ENCODE measurements at places on chromosomes 2 and 18.

GRCh38 chr2:127659408-127660290 is 13.7 kb downstream of the GPR17 start:
- no peak for DNase-seq

DNA sequence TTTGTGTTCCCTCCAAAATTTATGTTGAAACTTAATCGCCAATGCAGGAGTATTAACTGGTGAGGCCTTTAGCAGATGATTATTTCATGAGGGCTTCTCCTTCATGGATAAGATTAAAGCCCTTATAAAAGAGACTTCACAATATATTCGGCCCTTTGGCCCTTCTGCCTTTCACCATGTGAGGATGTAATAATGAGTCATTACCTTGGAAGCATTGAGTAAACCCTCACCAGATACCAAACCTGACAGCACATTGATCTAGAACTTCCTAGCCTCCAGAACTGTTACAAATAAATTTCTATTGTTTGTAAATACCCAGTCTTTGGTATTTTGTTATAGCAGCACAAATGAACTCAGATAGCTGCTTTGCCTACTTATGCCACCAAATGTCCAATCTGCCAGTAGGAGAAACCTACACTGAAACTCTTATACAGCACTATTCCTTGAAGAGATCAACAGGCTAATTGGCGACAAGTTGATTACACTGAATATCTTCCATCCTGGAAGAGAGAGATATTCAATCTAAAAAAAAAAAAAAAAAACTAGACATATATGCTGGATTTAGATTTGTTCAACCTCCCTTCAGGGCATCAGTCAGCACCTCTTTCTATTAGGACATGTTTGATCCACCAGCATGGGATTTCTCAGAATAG is 125.9 kb upstream of the COL5A2 start:
- no peak for DNase-seq

GRCh38 chr2:100919316-100919715 is 82.8 kb upstream of the RPL31 start:
- DNase-seq: no peak

GRCh38 chr2:156896294-156896693 is 361.2 kb upstream of the GALNT5 start:
- DNase-seq: no peak

- peak; percentile 67 for DNase-seq
Measured at GRCh38 chr2:159797543-159798375, at the start of gene CD302. Gene CD302 (minus strand): TSS chr2:159798208. CDS start chr2:159798198, 10 bp downstream.

- DNase-seq: peak; percentile 64
Measured at GRCh38 chr2:211390536-211391188, 834.3 kb downstream of the CPS1 start.

DNA sequence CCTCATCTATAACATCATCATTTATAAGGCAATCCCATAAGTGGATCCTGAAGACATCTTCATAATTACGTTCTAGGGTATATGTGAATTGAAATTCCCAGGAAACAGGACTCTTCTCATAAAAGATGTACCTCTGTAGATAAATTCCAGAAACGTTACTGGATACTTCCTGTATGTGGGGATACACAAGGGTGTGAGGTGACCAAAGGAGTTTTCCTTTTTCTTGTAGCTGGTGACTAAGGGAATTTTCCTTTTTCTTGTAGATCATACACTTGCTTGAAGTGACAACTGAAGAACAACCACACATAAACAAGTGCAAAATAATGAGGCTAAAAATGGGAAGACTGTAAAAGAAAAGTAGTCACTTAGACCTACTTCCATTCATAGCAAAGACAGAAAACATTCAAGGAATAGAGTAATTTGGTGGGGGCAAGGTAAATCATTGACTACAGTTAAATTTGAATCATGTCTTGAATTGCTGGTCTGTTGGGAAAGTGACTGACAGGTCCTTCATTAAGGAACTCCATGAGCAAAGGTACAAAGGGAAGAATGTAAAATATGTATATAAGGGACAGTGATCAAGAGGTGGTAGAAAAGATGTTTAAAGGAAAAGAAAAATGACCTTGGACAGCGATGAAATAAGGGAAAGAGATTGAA is 53.2 kb upstream of the UBE2E3 start:
- DNase-seq: no peak

DNA sequence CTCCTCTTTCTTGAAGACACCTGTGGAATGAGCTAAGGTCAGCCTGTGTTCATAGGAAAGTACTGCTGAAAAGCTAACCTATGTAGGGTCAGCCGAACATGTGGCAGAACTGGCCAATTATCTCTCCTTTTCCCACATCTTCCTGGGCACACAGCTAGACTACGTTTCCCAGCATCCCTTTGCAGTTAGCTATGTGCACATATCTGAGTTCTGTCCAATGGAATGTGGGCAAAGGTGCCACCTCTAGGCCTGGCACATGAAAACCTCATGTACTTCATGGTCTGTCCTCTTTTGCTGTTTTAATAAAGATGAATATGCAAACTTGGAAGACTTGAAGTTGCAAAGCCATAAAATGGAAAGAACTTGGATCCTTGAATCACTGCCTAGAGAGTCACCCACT is 352.6 kb downstream of the TNS1 start:
- no peak for DNase-seq

DNA sequence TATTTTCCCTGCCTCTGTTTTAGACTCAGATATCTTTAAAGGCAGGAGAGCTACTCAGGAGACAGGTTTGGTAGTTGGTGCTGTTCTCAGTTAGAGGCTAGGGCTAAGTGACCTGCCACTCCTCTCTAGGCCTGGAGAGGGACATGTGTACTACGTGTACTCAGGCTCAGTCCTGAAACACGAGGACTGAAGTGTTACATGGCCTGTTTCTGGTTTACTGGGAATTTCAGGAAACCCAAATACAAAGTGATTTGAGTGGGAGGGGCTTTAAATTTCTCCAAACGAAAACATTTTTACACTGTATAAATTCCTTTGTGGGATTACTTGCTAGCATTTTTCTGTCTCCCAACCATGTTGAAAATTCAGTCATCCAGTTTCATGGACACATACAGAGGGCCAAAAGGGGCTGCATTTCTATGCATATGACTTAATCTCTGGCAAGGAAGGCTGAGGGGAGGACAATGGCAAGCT is 343.3 kb downstream of the CYP26B1 start:
- DNase-seq: peak; percentile 30

DNA sequence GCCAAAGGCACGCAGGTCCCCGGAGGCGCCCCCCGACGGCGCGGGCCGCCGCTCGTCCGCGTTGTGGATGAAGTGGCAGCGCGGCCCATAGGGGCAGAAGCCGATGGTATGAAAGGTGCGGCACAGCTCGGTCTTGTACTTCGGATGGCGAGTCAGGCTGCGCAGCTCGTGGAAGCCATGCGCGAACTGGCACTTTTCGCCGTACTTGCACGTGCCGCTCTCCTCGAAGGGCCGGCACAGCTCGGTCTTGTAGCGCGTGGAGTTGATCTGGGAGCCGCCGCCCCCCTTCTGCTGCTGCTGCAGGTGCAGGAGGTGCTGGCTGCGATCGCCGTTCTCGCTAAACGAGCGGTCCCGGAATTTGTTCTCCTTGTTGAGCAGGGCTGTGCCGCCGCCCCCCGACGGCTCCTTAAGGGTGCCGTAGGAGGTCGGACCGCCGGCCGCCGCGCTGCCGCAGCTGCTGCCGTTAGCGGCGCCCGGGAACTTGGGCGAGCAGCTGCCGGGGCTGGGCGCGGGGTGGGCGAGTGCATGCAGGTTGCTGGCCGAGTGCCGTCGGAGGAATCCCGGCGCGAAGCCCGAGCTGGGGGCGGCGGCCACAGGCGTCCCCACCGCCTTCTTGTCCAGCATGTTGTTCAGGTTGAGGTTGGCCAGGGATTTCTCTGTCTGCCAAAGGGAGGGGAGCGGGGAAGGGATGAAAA is 1.2 kb downstream of the ZFP36L2 start:
- DNase-seq: peak; percentile 88

DNA sequence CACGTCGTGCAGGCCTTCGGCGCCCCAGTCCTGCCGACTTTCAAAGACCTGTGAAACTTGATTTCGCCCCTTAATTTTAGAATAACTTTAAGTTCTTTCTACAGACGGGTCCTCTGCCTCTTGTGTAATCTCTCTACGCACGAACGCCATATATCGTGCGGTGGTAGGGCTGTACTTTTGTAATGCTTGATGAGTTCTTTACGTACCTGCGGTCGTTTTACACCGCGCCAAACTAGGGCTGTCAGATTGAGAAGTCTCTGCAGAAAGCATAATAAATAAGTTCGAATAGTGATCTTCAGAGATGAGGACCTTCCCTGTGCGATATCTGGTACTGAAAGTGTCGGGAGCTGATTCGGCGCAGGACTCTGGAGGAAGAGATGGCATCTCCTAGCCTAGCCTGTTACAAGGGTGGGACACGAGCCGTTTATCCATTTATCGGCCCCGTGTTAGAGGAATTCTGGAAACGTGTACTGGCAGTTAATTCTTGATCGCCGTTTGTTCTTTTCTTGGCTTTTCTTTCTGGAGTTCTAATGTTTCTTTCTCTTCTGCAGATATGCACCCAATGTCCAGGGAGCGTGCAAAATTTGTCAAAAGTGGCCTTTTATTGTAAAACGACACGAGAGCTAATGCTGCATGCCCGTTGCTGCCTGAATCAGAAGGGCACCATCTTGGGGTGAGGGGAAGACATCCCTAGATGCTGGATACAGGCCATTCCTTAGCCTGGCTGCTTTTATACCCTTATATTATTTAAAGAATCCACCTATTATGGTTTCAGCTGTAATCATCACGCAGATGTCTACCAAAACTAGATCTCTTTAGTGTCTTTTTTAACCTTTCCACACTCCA is 781 bp upstream of the SLC5A6 start:
- no peak for DNase-seq

GRCh38 chr2:191081411-191082155 is 67.6 kb upstream of the STAT1 start:
- DNase-seq: no peak

DNA sequence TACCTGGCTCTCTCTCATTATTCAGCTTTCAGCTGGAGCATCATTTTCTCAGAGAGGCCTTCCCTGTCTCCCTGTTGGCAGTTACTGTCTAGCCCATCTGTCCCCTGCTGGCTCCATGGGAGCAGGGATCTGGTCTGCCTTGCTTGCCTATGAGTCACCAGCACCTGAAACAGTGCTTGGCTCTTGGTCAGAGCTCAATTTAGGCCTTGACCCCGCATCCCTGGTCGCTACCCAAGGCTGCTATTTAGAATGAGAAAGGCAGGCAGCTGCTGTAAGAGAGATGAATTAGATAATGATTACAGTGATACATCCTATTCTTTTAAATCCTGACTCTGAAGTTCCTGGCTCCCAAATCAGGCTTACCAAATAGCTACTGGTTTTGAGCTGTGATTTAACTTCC is 32.9 kb downstream of the KCNE4 start:
- DNase-seq: no peak

- DNase-seq: no peak
Measured at GRCh38 chr2:16334886-16335603, 330.6 kb downstream of the CYRIA start.

- no peak for DNase-seq
Measured at GRCh38 chr2:185835974-185836373, 97.4 kb downstream of the FSIP2 start.

DNA sequence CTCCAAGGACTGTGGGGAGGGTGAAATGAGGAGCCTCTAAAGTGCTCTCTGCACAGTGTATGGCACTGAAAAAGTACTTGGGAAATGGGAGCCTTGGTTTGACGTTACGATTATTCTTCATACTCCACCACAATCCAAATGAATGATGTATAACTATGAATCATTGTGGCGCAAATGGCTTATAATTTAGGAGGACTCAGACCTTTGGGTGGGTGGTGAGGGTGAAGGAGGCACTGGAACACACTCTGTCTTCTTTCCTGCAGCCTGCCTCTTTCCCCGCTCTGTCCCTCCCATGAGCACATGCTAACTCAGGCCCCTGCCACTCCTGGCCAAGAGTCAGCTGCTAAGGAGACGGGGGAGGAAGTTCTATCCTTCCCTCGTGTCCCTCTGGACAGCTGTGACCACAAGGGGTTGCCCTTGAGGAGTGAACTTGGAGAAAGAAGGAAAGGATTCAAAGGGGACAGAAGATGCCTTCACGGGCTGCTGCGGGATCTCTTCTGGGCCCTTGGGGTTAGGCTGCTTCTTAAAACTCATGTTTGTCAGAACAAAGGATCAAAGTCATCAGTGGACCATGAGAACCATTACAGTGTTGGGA is 36.5 kb downstream of the POLR1A start:
- DNase-seq: no peak

DNA sequence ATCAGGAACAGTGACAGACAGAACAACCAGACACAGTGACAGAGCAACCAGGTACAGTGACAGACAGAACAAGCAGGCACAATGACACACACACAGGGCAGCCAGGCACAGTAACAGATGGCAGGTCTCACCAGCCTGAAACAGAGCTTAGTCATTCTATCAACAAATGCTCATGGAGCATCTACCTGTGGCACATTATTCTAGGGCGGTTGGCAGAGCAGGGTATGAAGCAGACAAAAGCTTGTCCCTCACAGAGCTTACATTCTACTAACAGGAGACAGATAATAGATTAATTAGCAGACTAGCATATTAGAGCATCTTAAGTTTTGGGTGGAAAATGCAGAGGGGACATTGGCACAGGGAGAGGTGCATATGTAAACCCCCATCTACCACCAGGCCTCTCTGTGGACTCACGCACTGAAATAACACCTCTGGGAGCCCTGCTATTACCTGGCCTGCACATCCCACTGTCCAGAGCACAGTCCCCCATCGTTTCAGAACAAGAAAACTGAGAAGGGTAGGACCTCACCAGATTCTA is 64.1 kb upstream of the RAB6C start:
- no peak for DNase-seq

Data from eye (tissue), 1 donor.